Activated naive CD4-positive, alpha-beta T cell treated with anti-CD3 and anti-CD28 coated beads for 36 hours (primary cell): ENCODE measurements at places on chromosomes 12 and 14. TPM values are rescaled to one million over a fixed set of nuclear protein-coding genes. Genes with fewer than 3 reads are reported as not detected.
A peak's percentile ranks its signal among the peaks of the same experiment; 100 is the strongest.

DNA sequence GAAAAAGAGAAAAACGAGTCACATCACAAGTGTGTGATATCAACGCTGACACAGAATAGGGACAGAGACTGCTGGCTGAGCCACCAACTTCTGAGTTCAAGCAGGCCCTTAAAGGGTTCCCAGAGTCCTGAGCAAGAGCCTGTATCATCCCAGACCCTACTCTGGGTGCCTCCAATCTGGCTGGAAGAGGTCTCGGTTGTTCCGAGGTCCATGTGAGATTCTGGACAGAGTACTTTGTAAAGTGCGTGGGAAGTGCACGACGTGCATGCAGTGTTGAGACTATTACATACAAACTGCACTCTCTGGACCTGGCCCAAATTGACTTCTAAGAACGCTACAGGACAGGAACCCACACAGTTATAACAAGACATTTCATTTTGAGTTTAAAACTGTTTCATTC lies 40.6 kb downstream of the MOK start:
- no peaks in the 10 kb centered on the region for H3K4me1 ChIP-seq
- H3K4me3 ChIP-seq: no peak overlapping the region
- H3K27ac ChIP-seq: no peak overlapping the region
- no peak for DNase-seq

CLEC6A gene
- not detected for total RNA-seq

DNA sequence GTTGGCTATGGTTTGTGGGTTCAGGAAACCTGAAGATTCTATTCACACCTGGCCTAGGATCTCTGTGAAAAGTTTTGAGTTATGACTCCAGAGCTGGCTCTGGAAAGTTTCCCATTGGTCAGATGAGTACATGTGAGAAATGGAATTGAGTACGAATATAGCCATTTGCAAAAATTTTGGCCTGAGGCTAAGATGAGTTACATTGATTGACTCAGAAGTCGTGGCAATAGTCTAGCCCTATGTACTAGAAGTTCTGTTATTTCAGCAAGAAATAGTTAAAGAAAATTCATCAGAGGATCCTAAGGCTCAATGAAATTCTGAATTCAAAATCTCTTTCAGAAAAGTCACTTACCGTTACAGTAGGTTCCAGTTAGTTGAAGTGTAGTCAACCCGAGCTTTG lies 109.9 kb downstream of the PTCSC3 start:
- H3K4me3 ChIP-seq: no peak overlapping the region
- H3K27me3 ChIP-seq: peaks cover 20% of the 10 kb centered on the region
- no peaks in the 10 kb centered on the region for H3K36me3 ChIP-seq
- no peaks in the 10 kb centered on the region for H3K4me1 ChIP-seq
- DNase-seq: no peak
- no peak overlapping the region for H3K27ac ChIP-seq

GRCh38 chr14:60732840-60733483 lies 1.6 kb upstream of the MNAT1 start:
- H3K27me3 ChIP-seq: peaks cover 21% of the 10 kb centered on the region
- no peak for DNase-seq
- peaks cover 3% of the 10 kb centered on the region for H3K36me3 ChIP-seq
- peaks cover 13% of the 10 kb centered on the region for H3K4me1 ChIP-seq

ACSM4 gene
- total RNA-seq: not detected

- H3K4me3 ChIP-seq: no peak overlapping the region
- peaks cover 3% of the 10 kb centered on the region for H3K27me3 ChIP-seq
- DNase-seq: no peak
- H3K27ac ChIP-seq: no peak overlapping the region
- no peaks in the 10 kb centered on the region for H3K4me1 ChIP-seq
- no peaks in the 10 kb centered on the region for H3K36me3 ChIP-seq
Observed at GRCh38 chr14:56532546-56532945, 47.1 kb upstream of the TMEM260 start.

- H3K4me3 ChIP-seq: peak overlapping the region; percentile 56
- H3K4me1 ChIP-seq: peaks cover 52% of the 10 kb centered on the region
- peak overlapping the region; percentile 81 for H3K27ac ChIP-seq
- H3K27me3 ChIP-seq: no peaks in the 10 kb centered on the region
- DNase-seq: no peak
- no peaks in the 10 kb centered on the region for H3K36me3 ChIP-seq
Observed at GRCh38 chr12:116060764-116061163, 216.7 kb downstream of the MED13L start.

DNA sequence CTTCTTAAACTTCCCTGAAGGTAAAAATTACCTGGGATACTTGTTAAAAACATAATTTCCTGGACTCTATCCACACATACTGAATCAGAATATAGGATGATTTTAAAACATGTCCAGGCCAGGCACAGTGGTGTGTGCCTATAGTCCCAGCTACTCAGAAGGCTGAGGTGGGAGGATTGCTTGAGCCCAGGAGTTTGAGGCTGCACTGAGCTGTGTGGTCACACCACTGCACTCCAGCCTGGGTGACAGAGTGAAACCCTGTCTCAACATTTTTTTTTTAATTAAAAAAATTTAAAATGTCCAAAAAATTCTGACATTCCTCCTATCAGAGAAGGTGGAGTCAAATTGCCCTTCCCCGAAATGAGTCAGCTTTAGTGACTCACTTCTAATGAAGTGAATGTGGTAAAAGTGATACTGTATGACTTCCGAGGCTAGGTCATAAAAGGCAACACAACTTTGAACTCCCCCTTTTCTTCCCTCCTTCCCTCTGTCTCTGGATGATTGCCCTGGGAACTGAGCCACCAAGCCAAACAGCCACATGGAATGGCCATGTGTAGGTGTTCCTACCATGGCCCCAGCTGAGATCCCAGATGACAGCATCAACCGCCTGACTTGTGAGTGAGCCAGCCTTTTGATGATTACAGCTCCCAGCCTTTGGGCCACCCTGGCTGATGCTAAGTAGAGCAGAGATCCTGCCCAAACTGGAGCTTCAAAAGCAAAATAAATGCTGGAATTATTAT lies 36.3 kb downstream of the LIMA1 start:
- DNase-seq: peak; percentile 56
- H3K36me3 ChIP-seq: peaks cover 3% of the 10 kb centered on the region
- H3K27ac ChIP-seq: peak overlapping the region; percentile 68
